ENCODE measurements at places on chromosomes 3 and 15.

DNA sequence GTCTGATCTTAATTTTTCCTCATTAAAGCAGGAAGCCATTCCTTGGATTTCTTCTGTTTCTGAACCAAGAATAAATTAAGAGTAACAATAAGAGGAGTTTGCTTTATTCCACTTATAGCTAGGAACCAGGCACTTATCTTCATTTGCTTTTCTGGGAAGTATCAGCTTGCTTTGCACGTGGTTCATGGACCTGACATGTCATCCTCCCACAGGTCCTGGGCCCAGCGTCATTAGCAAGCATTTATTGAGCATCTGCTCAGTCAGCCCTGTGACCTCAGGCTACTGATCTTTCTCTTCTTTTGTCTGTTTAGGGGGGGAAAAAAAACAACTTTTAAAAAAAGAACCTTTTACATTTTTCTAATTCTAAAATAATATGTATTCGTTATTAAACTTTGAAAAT lies 34.7 kb upstream of the CRTC3 start:
- DNase-seq: no peak

DNA sequence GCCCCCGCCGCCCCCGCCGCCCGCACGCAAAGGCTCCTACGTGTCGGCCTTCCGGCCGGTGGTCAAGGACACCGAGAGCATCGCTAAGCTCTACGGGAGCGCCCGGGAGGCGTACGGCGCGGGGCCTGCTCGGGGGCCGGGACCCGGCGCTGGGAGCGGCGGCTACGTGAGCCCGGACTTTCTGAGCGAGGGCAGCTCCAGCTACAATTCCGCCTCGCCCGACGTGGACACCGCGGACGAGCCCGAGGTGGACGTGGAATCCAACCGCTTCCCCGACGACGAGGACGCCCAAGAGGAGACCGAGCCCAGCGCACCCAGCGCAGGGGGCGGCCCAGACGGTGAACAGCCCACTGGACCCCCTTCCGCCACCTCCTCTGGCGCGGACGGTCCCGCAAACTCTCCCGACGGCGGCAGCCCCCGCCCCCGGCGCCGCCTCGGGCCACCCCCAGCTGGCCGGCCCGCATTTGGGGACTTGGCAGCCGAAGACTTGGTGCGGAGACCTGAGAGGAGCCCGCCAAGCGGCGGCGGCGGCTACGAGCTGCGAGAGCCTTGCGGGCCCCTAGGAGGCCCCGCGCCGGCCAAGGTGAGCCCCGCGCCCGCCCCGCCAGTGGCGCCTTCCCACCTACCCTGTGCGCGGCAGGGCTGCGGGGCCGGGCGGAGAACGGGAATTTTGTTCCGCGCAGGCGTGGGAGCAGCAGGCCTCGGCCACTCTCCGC lies 2.4 kb downstream of the SKOR1 start:
- DNase-seq: no peak

DNA sequence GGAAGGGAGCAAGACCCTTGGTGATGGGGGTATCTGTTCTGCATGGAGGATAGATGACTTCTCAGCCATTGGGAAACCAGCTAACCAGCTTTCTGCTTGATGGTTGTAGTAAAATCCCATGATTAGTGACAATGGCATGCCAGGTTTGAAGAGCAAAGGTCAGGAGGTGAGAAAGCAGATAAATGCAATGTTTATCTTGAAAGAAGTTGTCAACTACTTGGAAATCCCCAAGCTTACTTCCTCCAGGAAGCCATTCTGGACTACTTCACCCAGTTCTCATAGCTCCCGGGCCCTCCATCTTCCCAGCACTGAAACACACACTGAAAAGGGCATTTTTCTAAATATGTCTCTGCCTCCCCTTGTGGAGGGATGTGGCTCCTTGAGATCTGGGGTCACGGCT lies 51.3 kb downstream of the SMAD3 start:
- no peak for DNase-seq

- no peak for DNase-seq
Measured at GRCh38 chr3:127986803-127987202, 65.4 kb upstream of the SEC61A1 start.

DNA sequence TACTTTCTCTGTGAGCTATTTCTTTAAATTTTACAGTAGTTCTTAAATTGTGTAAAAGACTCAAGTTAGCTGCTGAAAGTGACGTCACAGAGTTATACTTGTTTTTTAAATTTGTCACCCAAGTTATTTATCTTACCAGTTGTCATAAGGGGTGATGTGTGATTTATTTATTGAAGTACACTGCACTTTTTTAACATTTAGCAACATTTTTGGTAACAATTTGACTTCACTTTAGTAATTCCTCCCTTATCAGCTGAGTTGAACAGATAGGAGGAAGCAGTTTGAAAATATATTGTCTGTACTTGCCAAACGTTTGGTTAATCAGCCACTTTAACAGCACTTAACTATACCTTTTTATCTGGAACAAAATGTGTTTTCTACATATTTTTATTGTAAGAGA lies 3.8 kb downstream of the STT3B start:
- no peak for DNase-seq

- peak; percentile 10 for DNase-seq
Measured at GRCh38 chr15:73800662-73801345, 47.7 kb upstream of the INSYN1 start.

DNA sequence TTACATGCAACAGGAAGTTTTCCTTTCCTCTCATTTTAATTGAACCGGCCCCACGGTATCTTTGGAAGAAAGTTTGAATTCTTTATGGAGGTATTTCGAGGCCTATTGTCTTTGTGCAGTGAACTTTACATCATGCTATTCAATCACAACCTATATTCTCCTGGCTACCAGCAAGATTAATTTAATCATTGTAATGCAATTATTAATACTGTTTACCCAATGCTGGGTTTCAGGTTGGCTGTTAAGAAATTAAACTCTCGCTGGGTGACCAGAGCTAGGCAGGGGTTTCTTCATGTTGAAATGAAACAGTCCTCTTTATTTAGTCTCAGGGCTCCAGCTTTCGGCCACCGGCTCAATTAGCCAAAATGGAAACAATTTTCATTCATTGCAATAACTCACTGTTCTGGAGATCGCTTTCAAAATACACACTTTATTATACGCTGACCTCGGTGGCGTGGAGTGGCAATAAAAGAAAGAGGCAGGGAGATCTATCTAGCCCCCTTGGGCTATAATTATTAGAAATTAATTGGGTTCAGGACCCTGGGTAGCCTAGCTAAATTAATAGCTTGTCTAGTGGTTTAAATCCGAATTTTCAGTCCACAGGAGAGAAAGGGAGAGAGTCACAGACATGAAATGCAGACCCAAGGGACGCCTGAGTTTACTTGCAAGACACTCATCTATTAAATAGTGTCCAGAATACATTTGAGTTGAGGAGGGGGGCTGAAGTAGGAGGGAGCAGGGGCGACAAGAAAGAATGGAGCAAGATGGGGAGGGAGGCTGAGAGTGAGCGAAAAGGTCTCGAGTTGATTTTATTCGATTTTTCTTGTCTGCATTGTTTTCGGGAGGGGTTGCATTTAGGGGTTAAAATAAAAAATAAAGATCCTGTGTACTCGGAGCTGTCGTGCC lies 3.9 kb upstream of the MECOM start:
- no peak for DNase-seq

- DNase-seq: peak; percentile 76
Measured at GRCh38 chr3:194375473-194376240, 6.1 kb upstream of the LRRC15 start.

GRCh38 chr3:195411836-195412235 lies 31.0 kb downstream of the ACAP2 start:
- no peak for DNase-seq

DNA sequence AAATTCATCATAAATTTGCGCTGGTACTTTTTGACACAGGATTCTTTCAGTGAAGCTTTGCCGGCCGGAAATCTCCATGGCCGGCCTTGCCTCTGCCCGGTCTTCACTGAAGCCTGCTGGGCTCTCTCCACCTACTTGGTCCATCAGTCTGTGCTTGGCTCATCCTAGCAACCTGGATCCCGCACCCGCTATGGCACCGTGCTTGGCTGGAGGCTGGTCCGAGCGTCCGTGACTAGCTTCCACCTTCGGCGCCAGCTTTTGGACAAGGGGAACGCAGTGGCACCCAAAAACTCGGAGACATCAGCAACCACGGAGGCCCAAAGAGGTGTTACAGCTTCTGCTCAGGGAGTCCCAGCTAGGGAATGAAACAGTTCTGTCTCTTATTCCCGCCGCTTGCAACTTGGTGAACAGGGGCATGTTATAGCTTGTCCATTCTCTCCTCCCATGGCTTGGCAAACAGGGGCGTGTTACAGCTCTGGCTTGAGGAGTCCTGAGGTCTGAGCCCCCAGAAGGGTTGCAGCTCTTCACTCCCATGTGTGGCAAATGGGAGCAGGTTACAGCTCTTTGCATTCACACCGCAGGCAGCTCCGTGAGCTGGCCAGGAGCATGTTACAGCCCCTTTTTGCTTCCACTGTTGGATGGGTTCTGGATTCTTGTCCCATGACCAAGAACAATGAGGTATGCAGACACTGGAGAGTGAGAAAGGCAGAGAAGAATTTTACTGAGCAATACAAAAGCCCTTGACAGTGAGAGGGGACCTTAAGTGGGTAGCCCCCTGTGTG lies 204.2 kb downstream of the DIPK2A start:
- DNase-seq: no peak

All from kidney capillary endothelial cell (primary cell).